ENCODE measurements at places on chromosomes 2 and 18. TPM values are rescaled to one million over a fixed set of nuclear protein-coding genes. Genes with fewer than 3 reads are reported as not detected.

GDF7 gene
- total RNA-seq = 0.23 TPM

TNFRSF11A gene
- total RNA-seq = 0.46 TPM

CYBRD1 gene
- 14.5 TPM for total RNA-seq

DOK6 gene
- total RNA-seq = 80.7 TPM

TUBA3E gene
- not detected for total RNA-seq

EVA1A gene
- not detected for total RNA-seq

OTOS gene
- total RNA-seq = not detected

NTSR2 gene
- 4.2 TPM for total RNA-seq

ANKRD62 gene
- 0.23 TPM for total RNA-seq

POTEC gene
- 0.46 TPM for total RNA-seq

ATP8B1 gene
- total RNA-seq = 3.0 TPM

FBLN7 gene
- total RNA-seq = 6.2 TPM

VWA3B gene
- 2.8 TPM for total RNA-seq

MAIP1 gene
- 20.3 TPM for total RNA-seq

NEU2 gene
- not detected for total RNA-seq

UGT1A3 gene
- total RNA-seq = not detected

STPG4 gene
- not detected for total RNA-seq

SLC8A1 gene
- total RNA-seq = 190 TPM

KCNE4 gene
- total RNA-seq = 2.5 TPM

FTCDNL1 gene
- total RNA-seq = 4.8 TPM

ARHGAP15 gene
- 3.2 TPM for total RNA-seq

ARHGAP28 gene
- total RNA-seq = 10.1 TPM

TEKT4 gene
- 2.5 TPM for total RNA-seq

LRRC30 gene
- total RNA-seq = not detected

KCNG3 gene
- total RNA-seq = 2.8 TPM

FAM228B gene
- 79.1 TPM for total RNA-seq

MFSD6 gene
- 51.9 TPM for total RNA-seq

SERPINB3 gene
- not detected for total RNA-seq

TGFA gene
- 18.2 TPM for total RNA-seq

Measured in diencephalon (tissue), 1 donor.